ENCODE measurements at places on chromosomes 4 and X.

DNA sequence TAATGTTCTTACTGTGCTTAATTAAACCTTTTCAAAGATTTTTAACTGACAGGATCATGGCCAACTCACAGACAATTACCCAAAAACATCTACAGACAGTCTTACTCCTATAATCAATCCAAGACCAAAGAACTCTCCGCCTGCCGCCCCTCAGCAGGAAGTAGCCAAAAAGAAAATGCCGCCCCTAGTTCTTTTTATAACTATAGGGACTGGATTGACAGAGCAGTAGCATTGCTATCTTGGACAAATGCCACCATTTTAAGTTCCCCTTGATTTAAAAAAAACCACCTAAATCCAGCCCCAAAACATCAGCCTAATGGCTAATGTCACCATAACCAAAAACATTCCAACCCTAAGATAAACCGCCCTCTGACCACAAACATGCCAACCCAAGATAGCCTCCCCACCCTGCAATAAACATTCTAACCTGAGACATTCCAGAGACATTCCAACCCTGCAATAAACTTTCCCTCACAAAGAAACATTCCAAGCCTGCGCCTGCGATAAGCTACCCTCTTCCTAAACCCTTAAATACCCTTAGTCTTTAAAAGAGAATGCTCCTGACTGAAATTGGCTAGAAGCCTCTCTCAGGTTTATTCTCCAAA, 77.0 kb downstream of the COQ2 start:
- DNase-seq: no peak

GRCh38 chrX:129831091-129831885, 12.4 kb downstream of the ZDHHC9 start:
- no peak for DNase-seq

DNA sequence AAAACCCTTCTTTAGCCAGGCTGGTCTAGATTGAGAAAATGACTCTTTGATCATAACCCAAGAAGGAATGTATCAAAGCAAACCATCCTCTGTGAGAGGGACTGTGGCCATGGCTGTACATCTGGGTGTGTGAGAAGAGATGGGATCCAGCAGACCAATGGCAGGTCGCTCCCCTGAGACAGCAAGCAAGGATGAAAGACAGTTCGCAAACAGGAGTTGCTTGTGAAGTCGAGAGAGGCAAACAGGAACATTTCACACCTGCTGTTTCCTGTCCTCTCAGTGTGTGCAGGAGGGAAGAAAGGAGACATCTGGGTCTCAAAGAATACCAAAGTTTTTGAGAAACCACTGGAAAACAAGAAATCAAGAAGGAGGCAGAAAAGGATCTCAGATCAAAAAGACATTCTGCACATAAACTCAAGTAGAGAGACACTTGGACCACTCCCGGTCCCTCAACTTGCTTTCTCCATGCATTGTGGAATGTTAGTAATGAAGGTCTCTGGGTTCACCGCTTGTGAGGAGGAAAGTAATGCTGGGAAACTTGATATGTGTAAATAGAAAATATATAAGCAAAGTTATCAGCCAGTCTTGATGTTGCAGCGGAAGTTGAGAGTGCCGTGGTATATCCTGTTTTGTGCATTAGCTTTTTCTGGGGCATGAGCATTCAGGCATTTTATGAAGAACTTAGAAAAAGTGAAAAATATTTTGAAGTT, 327.5 kb downstream of the BMPR1B start:
- DNase-seq: no peak

- no peak for DNase-seq
These were observed 204.5 kb downstream of the SLC7A11 start for GRCh38 chr4:138037696-138038095.

DNA sequence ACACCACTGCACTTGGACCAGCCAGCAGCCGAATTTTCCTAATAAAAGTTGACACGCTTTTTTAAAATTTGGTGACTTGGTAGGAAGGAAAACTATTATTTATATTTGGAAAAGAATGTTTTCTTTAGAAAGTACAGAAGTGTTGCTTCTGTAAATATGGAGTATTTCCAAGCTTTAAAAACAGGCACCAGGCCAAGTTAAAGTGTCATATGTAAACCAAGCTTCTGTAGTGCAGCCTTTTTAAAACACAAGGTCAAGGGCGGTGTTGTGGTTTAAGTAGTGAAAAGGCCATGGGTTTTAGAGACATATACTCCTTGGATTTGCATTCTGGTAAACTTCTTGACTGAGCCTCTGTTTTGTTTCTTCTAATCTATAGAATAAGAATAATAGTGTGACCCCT, 62.7 kb downstream of the TRIM2 start:
- no peak for DNase-seq

Data from COLO829 (cell line).